ENCODE measurements at places on chromosomes 11 and 22.

DNA sequence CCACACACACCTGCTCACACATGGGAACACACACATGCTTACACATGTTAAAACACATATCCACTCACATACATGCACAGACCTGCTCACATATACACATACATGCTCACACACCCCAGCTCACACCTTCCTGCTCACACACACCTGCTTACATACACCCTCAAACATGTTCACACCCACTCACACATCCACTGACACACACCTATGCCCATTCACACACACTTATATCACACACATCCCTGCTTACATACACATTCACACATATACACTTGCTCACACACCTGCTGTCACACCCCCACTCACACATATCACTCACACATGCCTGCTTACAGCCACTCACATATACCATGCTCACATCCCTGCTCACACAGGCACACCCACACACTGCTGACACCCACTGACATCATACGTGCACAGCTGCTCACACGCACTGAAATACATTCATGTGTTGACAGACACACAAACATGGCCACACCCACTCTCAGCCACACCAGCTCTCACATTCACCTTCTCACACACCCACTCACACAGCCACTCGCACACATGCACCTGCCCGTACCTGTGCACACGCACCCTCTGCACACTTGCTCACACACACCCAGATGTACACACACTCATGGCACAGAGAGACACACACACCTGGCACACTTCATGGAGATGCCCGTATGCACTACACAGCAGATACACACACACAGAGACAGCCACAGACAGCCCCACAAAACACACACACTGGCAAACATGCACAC lies 5.7 kb upstream of the MYBPC3 start:
- no peak for DNase-seq

- DNase-seq, result no peak
Observed at GRCh38 chr11:101723371-101723770, 139.6 kb upstream of the TRPC6 start.

- DNase-seq, result no peak
Observed at GRCh38 chr11:10926801-10927211, 69.0 kb upstream of the ZBED5 start.

DNA sequence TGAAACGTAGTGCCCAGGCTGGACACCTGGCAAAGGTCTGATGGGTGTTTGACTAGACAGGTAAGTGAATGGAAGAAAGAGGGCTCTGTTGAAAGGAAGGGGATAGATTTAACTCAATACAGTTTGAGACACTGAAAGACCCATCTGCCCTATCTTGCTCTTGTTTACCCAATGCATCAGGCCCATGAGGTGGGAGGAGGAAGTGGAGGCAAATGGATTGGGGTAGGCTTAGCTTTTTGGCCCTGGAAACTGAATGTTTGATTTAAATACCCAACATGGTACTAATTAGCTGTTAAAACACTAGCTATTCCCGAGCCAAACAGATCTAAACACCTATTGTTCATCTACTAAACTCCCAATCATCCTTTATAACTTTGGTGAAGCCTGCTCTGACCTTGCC lies 3.5 kb upstream of the UVRAG start:
- no peak for DNase-seq

DNA sequence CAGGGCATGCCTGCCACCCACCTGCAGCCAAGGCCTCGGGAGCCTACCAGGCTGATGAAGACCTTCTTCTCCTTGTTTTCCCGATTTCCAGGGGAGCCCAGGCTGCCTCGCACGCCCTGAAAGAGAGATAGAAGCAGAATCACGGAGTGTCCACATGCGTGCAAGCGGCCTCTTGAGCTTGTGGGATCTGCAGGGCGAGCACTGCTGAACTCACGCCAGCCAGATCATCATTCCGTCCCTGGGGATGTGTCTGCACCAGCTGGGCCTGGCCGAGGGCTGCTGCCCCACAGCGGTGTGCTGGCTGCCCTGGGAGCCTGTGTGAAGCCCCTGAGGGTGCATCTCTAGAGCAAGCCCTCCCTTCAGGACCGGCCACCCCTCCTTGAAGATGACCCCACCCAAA lies 17.9 kb downstream of the USH1C start:
- no peak for DNase-seq

DNA sequence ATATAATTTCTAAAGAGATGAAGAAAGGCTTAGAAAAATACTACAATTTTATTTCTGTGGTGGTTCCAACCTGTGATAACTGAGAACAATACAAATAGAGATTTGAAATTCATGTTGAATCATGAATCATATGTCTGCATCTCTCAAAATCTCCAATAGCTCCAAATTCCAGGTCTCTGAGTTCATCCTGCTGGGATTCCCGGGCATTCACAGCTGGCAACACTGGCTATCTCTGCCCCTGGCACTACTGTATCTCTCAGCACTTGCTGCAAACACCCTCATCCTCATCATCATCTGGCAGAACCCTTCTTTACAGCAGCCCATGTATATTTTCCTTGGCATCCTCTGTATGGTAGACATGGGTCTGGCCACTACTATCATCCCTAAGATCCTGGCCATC lies at the start of gene OR56B1:
TSS of gene OR56B1 (plus strand) at position 53 of the 400 bp plus-strand sequence. CDS start at position 122, 69 bp downstream.
- no peak for DNase-seq

Measured in central memory CD4-positive, alpha-beta T cell (primary cell).